ENCODE measurements at places on chromosomes 7 and 10. TPM values are rescaled to one million over a fixed set of nuclear protein-coding genes. Genes with fewer than 3 reads are reported as not detected.

- DNase-seq: no peak
- H3K27ac ChIP-seq: no peak within 1 kb of the TSS
- no peaks in the 10 kb centered on the region for H3K36me3 ChIP-seq
- peaks cover 13% of the 10 kb centered on the region for H3K4me1 ChIP-seq
- no peaks in the 10 kb centered on the region for H3K27me3 ChIP-seq
- H3K4me3 ChIP-seq: no peak within 1 kb of the TSS
Measured at GRCh38 chr10:73433538-73433867, at the start of gene MSS51. Gene MSS51, minus strand, starts transcription at chr10:73433561. Its CDS starts 5,277 bp downstream, at chr10:73428284.

- H3K27ac ChIP-seq: no peak overlapping the region
- no peak for DNase-seq
- no peaks in the 10 kb centered on the region for H3K4me1 ChIP-seq
- no peak overlapping the region for H3K4me3 ChIP-seq
Measured at GRCh38 chr7:67380858-67381257, 384.2 kb downstream of the TYW1 start.

DNA sequence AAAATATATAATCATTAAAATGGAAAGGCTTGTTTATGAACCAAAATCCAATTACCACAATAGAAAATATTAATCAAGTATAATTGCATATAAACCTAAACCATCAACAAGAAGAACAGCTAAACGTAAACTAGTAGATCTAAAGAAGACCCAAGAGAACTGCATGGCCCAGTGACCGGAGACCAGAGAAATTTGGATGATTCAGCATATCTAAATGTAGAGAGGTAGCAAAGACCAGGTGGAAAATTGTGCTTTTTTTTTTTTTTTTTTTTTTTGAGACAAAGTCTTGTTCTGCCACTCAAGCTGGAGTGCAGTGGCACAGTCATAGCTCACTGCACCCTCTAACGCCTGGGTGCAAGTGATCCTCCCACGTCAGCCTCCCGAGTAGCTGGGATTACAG, 207.2 kb upstream of the SEMA3E start:
- no peaks in the 10 kb centered on the region for H3K4me1 ChIP-seq
- no peak for DNase-seq
- H3K36me3 ChIP-seq: no peaks in the 10 kb centered on the region
- no peak overlapping the region for H3K4me3 ChIP-seq
- no peak overlapping the region for H3K27ac ChIP-seq

DNA sequence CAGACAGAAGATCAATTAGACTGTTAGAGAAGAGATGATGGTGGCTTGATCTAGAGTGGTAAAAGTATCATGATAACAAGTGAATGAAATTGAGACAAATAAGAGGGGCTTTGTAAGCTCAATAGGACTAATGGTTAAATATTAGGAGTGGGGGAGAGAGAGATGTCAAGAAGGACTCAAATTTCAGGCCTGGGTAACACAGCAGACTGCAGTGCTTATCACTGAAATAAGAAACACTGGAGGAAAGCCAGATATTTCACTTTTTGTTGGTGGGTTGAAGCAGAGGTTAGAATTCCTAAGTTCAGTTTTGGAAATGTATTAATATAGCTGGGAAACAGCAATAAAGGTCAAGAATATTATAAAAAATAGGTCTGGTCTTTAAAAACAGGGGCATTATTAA, 74.6 kb downstream of the ORC5 start:
- H3K36me3 ChIP-seq: peaks cover 22% of the 10 kb centered on the region
- no peaks in the 10 kb centered on the region for H3K27me3 ChIP-seq
- peaks cover 4% of the 10 kb centered on the region for H3K4me1 ChIP-seq
- DNase-seq: no peak
- no peak overlapping the region for H3K27ac ChIP-seq
- no peak overlapping the region for H3K4me3 ChIP-seq

- peaks cover 16% of the 10 kb centered on the region for H3K4me1 ChIP-seq
- DNase-seq: no peak
- no peaks in the 10 kb centered on the region for H3K36me3 ChIP-seq
- H3K4me3 ChIP-seq: peak overlapping the region; percentile 73
- H3K27me3 ChIP-seq: peaks cover 2% of the 10 kb centered on the region
Measured at GRCh38 chr7:65239707-65240352, 133.8 kb upstream of the ZNF92 start.

The SEMA4G gene
- total RNA-seq: 0.19 TPM

GRCh38 chr7:37234334-37234733, 214.3 kb downstream of the ELMO1 start:
- no peak overlapping the region for H3K27ac ChIP-seq
- H3K4me3 ChIP-seq: no peak overlapping the region
- H3K27me3 ChIP-seq: no peaks in the 10 kb centered on the region
- no peaks in the 10 kb centered on the region for H3K36me3 ChIP-seq
- DNase-seq: no peak
- peaks cover 3% of the 10 kb centered on the region for H3K4me1 ChIP-seq

GRCh38 chr7:125450749-125451148, 521.1 kb upstream of the POT1 start:
- H3K4me1 ChIP-seq: no peaks in the 10 kb centered on the region
- DNase-seq: no peak
- no peak overlapping the region for H3K27ac ChIP-seq
- H3K36me3 ChIP-seq: no peaks in the 10 kb centered on the region
- no peak overlapping the region for H3K4me3 ChIP-seq

DNA sequence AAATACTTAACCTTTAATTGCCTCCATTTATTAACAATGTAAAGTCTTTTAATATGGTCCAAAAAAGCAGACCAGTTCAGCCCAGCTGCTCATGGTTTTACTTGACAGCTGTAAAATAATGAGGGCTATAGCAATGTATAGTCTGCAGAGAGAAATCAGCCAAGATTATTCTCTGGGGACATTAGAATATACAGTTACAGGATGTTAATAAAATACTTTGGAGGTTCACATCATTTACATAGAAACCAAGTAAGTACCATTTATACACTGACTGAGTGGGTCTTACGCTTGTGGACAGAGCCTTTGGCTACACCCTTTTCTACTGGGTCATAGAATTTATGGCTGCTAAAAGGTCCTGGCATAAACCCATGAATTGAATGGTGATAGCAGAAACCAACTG, 340.7 kb upstream of the CELF2 start:
- DNase-seq: no peak
- peaks cover 8% of the 10 kb centered on the region for H3K27me3 ChIP-seq
- H3K36me3 ChIP-seq: peaks cover 6% of the 10 kb centered on the region
- H3K4me3 ChIP-seq: no peak overlapping the region
- no peaks in the 10 kb centered on the region for H3K4me1 ChIP-seq
- H3K27ac ChIP-seq: no peak overlapping the region

- H3K27ac ChIP-seq: no peak overlapping the region
- peaks cover 12% of the 10 kb centered on the region for H3K4me1 ChIP-seq
- no peaks in the 10 kb centered on the region for H3K27me3 ChIP-seq
- H3K36me3 ChIP-seq: peaks cover 16% of the 10 kb centered on the region
Measured at GRCh38 chr7:26368542-26368941, 76.9 kb downstream of the SNX10 start.

GRCh38 chr10:45461034-45461433, 87.0 kb downstream of the ALOX5 start:
- H3K4me1 ChIP-seq: peaks cover 25% of the 10 kb centered on the region
- no peaks in the 10 kb centered on the region for H3K36me3 ChIP-seq
- no peak overlapping the region for H3K4me3 ChIP-seq
- no peak for DNase-seq
- H3K27ac ChIP-seq: no peak overlapping the region

DNA sequence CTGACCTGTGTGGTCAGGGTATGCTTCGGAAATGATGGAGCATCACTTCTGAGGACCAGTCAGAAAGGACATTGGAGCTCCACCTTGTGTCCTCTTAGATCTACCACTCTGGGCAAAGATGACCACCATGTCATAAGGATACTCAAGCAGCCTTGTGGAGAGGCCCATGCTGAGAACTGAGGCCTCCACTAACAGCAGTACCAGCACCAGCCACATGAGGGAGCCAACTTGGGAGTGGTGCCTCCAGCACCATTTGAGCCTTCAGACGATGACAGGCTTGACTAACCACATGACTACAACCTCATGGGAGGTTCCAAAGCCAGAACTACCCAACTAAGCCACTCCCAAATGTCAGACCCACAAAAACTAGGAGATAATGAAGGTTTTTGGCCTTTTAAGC, 116.0 kb downstream of the NPTX2 start:
- H3K4me3 ChIP-seq: no peak overlapping the region
- H3K27me3 ChIP-seq: peaks cover 15% of the 10 kb centered on the region
- no peak for DNase-seq
- no peaks in the 10 kb centered on the region for H3K36me3 ChIP-seq
- no peak overlapping the region for H3K27ac ChIP-seq

The GNG11 gene
- total RNA-seq: not detected

The NKX2-3 gene
- not detected for total RNA-seq

DNA sequence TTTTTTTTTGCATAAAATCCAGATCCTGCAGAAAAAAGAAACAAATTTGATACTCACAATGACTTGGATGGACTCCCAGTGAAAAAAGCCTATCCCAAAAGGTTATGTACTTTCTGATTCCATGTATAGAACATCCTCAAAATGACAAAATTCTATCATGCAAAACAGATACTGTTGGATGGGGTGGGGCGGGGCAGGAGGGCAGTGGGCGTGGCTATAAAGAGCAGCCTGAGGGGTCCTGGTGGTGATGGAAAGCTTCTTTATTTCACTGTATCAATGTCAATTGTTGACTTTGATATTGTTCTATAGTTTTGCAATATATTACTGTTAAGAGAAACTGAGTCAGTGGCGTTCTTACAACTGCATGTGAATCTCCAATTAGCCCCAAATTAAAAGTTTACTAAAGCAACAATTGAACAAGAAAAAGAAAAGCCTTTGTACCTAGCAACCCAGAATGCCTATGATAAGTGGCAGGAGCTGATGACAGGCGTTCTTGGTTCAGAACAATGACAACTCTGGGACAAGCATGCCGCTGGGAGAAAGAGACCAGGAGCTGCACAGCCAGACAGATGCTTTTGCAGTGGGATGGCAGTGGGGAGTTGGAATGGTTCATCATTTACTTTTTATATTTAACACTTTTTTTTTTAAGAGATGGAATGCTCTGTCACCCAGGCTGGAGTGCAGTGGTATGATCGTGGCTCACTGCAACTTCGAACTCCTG, 101.9 kb downstream of the LHPP start:
- H3K27ac ChIP-seq: no peak overlapping the region
- no peaks in the 10 kb centered on the region for H3K27me3 ChIP-seq
- no peak overlapping the region for H3K4me3 ChIP-seq
- peak; percentile 42 for DNase-seq

The PLAU gene
- not detected for total RNA-seq

The C10orf53 gene
- not detected for total RNA-seq

DNA sequence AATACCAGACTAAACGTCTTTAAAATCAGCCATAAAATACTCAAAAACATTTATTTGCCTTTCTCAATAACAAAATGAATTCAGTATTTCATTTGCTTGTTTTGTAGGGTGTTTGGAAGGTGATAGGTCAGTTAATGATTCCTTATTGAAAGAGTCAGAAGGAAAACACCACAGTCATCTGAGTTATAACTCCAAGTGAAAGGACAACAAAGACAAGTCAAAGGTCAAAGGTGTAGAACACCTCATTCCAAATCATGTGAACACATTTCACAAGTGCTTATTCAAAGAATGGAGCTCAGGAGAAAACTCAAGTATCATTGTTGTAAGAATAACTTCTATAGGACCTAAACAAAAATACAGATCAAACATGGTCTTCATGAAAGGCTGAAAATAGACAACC, 318.6 kb upstream of the PHF14 start:
- peaks cover 4% of the 10 kb centered on the region for H3K27me3 ChIP-seq
- H3K36me3 ChIP-seq: no peaks in the 10 kb centered on the region
- H3K27ac ChIP-seq: no peak overlapping the region
- DNase-seq: no peak
- H3K4me3 ChIP-seq: no peak overlapping the region

DNA sequence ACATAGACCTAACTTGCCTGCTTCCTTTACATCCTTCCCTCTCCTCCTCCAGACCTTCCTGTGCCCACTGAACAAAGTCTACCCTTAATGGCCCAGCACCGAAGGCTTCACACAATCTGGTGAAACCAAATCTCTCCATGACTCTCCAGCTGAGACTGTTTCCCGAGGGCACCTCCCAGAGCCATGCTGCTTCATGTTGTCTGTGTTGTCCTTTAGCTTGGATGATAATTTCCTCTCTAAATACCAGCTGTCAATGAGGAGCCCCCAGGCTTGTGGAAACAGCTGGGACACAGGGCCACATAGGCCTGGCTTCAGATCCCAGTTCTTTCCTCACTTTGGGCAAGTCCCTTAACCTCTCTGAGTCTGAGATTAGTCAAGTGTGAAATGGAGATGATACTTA, 54.3 kb downstream of the DLD start:
- no peaks in the 10 kb centered on the region for H3K4me1 ChIP-seq
- H3K27me3 ChIP-seq: no peaks in the 10 kb centered on the region
- no peak overlapping the region for H3K27ac ChIP-seq
- H3K4me3 ChIP-seq: no peak overlapping the region

The SUGCT gene
- 1.3 TPM for total RNA-seq

The ZNF467 gene
- total RNA-seq: 0.10 TPM

DNA sequence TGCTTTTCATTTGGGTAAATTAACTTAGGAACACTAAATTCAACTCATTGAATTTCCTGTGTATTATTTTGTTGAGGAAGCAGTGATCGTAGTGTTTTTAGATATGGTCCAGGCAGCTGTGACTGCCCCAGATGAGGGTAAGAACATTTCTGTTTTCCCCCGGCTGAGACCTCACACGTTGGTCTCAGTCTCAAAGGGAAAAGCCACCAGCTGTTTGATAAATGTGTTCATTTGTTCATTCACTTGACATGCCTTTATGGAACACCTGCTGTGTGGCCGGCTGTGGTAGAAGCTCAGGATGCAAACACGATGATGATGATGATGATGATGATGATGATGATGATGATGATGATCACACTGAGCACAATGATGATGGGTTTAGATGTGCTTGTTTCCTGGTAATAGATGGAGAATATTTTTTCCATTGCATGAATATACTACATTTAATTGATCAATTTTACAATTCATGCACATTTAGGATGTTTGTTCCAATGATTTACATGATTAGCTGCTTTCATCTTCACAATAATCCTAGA, 125.6 kb upstream of the ZNF32 start:
- no peak for DNase-seq
- peaks cover 13% of the 10 kb centered on the region for H3K4me1 ChIP-seq
- peaks cover 19% of the 10 kb centered on the region for H3K27me3 ChIP-seq
- no peak overlapping the region for H3K4me3 ChIP-seq
- H3K27ac ChIP-seq: no peak overlapping the region

The CACNB2 gene
- not detected for total RNA-seq

All from natural killer cell treated with Interleukin-12 subunit alpha and Interleukin-12 subunit beta and Interleukin-15 and Interleukin-18, amount 100 ng/mL, for 72 hours (primary cell).